ENCODE measurements at places on chromosomes 1 and 21.

- DNase-seq = no peak
These were observed 38.7 kb downstream of the BTBD8 start for GRCh38 chr1:92118826-92119225.

GRCh38 chr21:41768437-41769042 is 1.7 kb upstream of the RIPK4 start:
- DNase-seq = peak; percentile 55

- DNase-seq = no peak
These were observed 34.8 kb downstream of the L1TD1 start for GRCh38 chr1:62229468-62229867.

DNA sequence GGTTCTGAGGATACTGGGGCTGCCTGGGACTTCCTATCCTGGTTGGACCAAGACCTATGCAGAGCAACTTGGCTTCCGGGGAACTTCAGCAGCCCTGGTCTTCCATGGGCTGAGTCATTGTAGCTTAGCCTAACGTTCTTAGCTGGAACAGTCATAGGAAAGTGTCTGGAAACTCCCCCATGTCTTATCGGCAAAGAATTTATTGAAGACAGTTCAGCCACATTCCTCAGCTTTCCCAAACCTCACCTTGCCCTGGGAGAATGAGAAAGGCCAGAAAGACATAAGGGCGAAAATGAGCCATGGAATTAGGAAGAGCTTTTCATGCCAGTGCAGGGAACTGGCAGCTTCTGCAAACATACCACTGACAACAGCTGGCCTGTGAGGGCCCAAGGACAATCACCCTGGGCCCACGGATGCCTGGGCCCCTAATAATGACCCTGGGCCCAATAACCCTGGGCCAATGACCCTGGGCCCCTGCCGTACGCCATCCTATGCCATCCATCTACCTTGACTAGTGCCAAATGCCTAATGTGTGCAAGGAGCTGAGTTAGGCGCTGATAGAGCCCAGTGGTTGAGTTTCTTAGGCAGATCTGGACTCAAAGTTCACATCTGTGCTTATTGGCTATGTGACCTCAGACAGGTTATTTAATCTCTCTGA is 114.4 kb upstream of the GADD45A start:
- no peak for DNase-seq

DNA sequence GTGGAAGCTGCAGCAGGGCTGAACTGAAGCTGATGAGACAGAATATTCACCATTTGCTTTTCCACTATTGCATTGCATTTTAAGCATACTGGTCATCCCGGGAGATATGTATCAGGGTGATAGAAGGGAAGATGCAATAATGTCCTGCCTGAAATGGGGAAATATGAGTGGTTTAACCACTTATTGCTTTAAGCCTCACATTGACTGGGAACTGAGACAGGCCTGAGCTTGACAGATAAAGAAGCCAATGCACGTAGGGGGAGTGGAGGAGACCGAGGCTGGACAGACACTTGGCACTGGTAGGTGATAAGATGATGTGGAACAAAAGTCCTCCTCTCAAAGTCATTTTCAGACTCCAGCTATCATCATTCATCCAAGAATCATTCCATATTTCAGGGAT is 911.7 kb upstream of the NCAM2 start:
- no peak for DNase-seq

DNA sequence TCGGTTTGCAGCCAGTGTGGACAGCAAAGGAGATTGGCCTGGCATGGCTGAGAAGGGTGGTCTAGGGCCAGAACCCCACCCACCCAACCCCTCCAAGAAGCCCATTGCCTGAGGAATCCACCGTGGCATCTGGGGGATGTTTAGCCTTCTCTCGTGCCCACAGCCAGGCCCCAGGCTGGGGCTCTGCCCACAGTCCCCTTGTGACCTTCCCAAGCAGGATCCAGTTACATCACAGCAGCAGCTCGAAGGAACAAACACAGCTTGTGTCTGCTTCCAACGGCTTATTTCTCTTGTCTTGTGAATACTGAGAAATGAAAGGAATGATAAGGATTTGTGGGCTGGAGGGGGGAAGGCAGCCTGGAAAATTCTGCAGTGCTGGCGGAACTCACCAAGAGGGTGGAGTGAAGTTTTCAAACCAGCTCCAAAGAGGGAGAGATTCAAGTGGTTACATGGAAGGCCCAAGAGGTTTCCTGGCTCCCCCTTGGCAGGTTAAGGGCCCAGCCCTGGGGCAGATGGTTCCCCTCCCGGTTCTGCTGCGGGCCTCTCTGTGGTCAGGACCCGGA is 61.6 kb downstream of the DHRS3 start:
- DNase-seq = no peak

DNA sequence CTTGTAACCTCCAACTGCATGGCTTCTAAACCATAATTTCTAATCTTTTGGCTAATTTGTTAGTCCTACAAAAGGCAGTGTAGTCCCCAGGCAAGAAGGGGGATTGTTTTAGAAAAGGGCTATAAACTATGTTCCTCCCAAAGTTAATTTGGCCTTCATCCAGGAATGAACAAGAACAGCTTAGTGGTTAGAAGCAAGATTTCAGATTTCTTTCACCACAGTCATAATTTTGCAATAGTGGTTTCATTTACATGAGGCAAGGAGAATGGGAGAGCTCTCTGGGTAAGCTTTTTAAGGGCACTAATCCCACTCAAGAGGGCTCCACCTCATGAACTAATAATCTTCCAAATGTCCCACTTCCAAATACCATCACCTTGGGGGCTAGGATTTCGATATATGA is 1353.9 kb downstream of the NCAM2 start:
- DNase-seq = no peak

GRCh38 chr1:29441916-29442668 is 205.8 kb downstream of the PTPRU start:
- DNase-seq = no peak

GRCh38 chr1:212539737-212540430 is 68.7 kb upstream of the ATF3 start:
- no peak for DNase-seq

GRCh38 chr1:189500778-189501177 is 976.9 kb downstream of the BRINP3 start:
- DNase-seq = no peak

- no peak for DNase-seq
These were observed 3.8 kb upstream of the SLC30A2 start for GRCh38 chr1:26049531-26050247.

DNA sequence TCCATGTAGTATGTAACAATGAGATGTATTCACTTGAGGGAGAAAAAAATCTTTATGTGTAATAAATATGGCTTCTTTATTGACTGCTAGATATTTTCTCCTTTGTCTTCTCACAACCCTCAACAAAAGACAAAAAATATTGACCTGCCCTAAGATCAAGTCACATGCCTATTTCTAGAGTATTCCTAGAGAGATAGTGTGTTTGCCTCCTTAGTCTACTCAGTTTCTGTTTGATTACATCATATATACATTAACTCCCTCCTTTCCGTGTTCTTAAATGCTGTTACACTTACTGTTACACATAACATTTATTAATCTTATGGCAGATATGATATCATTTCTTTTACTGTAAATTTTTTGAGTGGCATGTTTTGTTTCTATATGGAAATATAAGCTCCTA is 281.6 kb upstream of the RGS18 start:
- no peak for DNase-seq

GRCh38 chr1:30609336-30609998 is 113.9 kb downstream of the MATN1 start:
- no peak for DNase-seq

GRCh38 chr1:151499930-151500329 is 11.3 kb upstream of the CGN start:
- no peak for DNase-seq

- DNase-seq = no peak
These were observed 78.9 kb upstream of the DMRTA2 start for GRCh38 chr1:50502147-50502546.

DNA sequence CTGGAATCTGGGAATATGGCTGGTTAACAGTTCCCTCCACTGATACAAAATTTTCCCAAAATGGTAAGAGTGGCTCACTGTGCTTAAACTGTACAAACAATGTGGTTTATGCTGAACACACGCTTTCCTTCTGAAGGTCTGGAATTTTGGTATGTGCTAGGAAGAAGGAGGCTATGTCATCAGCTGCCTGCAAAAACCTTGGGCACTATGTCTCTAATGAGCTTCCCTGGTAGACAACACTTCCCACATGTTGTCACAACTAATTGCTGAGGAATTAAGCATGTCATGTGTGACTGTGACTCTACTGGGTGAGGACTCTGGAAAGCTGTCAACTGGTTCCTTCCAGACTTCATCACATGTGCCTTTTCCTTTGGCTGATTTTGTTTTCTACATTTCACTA is 29.2 kb downstream of the IPP start:
- DNase-seq = no peak

Data from RPMI8226 (cell line).